Left ventricle myocardium inferior (tissue), 1 donor: ENCODE measurements at places on chromosomes 3 and 15.

- H3K27ac ChIP-seq: no peak overlapping the region
- H3K27me3 ChIP-seq: no peaks in the 10 kb centered on the region
- no peaks in the 10 kb centered on the region for H3K4me1 ChIP-seq
- no peak overlapping the region for H3K4me3 ChIP-seq
These were observed 93.7 kb downstream of the RAD18 start for GRCh38 chr3:8869613-8870012.

DNA sequence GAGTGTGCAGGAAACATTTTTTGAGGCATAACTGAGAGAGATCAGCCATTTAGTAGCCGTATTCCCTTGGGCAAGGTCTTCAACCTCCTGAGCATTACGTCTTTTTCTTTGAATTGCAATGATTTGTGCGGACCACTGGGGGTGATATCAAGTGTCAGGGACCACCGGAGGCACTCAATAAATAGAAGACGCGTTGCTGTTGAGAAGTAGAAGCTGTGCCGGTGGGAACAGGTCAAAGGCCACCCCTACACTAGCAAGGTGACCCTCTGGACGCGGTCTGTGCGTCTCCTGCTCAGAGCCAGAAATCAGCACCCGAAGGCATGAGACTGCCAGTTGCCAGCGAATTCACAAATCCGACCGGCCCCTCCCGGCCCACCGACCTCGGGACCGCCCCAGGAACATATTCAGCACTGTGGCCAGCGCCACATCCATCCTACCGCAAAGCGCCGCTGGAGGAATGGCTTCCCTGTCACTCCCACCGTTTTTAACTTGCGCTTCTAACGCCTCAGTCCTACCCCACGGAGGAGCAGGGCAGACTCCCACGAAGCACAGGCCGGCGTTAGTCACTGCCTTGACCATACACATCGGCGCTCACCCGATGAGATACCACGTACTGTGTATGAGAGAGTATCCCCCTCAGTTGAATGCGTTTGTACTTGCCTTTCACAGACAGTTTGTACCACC is 1.4 kb upstream of the GHSR start:
- no peak overlapping the region for H3K27ac ChIP-seq
- H3K4me1 ChIP-seq: peaks cover 23% of the 10 kb centered on the region
- no peak overlapping the region for H3K4me3 ChIP-seq
- no peak for DNase-seq
- peaks cover 98% of the 10 kb centered on the region for H3K27me3 ChIP-seq

GRCh38 chr3:160369784-160370183 is 29.2 kb downstream of the IFT80 start:
- no peak overlapping the region for H3K4me3 ChIP-seq
- H3K36me3 ChIP-seq: peaks cover 28% of the 10 kb centered on the region
- no peak for DNase-seq
- H3K4me1 ChIP-seq: no peaks in the 10 kb centered on the region

- H3K4me3 ChIP-seq: no peak overlapping the region
- no peaks in the 10 kb centered on the region for H3K36me3 ChIP-seq
- peaks cover 50% of the 10 kb centered on the region for H3K27me3 ChIP-seq
- peaks cover 8% of the 10 kb centered on the region for H3K4me1 ChIP-seq
- no peak overlapping the region for H3K27ac ChIP-seq
These were observed 22.1 kb upstream of the GOLGA6C start for GRCh38 chr15:75235760-75236729.

- H3K27me3 ChIP-seq: no peaks in the 10 kb centered on the region
- no peaks in the 10 kb centered on the region for H3K36me3 ChIP-seq
- H3K4me1 ChIP-seq: no peaks in the 10 kb centered on the region
- DNase-seq: no peak
- H3K27ac ChIP-seq: no peak overlapping the region
These were observed 250.9 kb downstream of the EPHA3 start for GRCh38 chr3:89358281-89358680.

- no peak overlapping the region for H3K27ac ChIP-seq
- H3K36me3 ChIP-seq: no peaks in the 10 kb centered on the region
- no peak for DNase-seq
- peaks cover 17% of the 10 kb centered on the region for H3K4me1 ChIP-seq
- H3K4me3 ChIP-seq: no peak overlapping the region
- H3K27me3 ChIP-seq: peaks cover 22% of the 10 kb centered on the region
These were observed 11.7 kb downstream of the CTXND1 start for GRCh38 chr15:80240276-80240675.

GRCh38 chr15:33344530-33344929 is 33.8 kb downstream of the RYR3 start:
- no peak overlapping the region for H3K27ac ChIP-seq
- H3K4me3 ChIP-seq: no peak overlapping the region
- H3K4me1 ChIP-seq: no peaks in the 10 kb centered on the region

GRCh38 chr15:25786040-25786439 is 77.1 kb downstream of the ATP10A start:
- no peak overlapping the region for H3K4me3 ChIP-seq
- no peak for DNase-seq
- peaks cover 9% of the 10 kb centered on the region for H3K27me3 ChIP-seq
- H3K4me1 ChIP-seq: peaks cover 23% of the 10 kb centered on the region
- H3K27ac ChIP-seq: no peak overlapping the region

- peak overlapping the region; percentile 98 for H3K27ac ChIP-seq
- DNase-seq: no peak
These were observed 1.2 kb downstream of the TBL1XR1 start for GRCh38 chr3:177196008-177196455.
